ENCODE measurements at places on chromosomes 16 and 17. TPM values are rescaled to one million over a fixed set of nuclear protein-coding genes. Genes with fewer than 3 reads are reported as not detected.

The MYO18A gene
- total RNA-seq, result 28.0 TPM

The NOG gene
- total RNA-seq, result 1.6 TPM

The NAGLU gene
- total RNA-seq, result 26.7 TPM

The PPL gene
- 8.4 TPM for total RNA-seq

The TNK1 gene
- total RNA-seq, result 0.49 TPM

The CHRNE gene
- total RNA-seq, result 0.31 TPM

The MYOCD gene
- total RNA-seq, result 2.2 TPM

The RHBDF1 gene
- total RNA-seq, result 43.6 TPM

The PRSS8 gene
- total RNA-seq, result not detected

The CNTNAP4 gene
- total RNA-seq, result not detected

The MYADML2 gene
- total RNA-seq, result not detected

The FBXW10B gene
- 0.32 TPM for total RNA-seq

The PRDM7 gene
- total RNA-seq, result not detected

The PRR11 gene
- 12.6 TPM for total RNA-seq

The EMP2 gene
- 37.4 TPM for total RNA-seq

The ATPAF2 gene
- total RNA-seq, result 15.5 TPM

The NPIPB9 gene
- 1.5 TPM for total RNA-seq

The KRTAP4-6 gene
- not detected for total RNA-seq

The FAM20A gene
- total RNA-seq, result not detected

The RMI2 gene
- 5.3 TPM for total RNA-seq

The RBFOX1 gene
- total RNA-seq, result not detected

The CDH11 gene
- 15.4 TPM for total RNA-seq

The ACSM5 gene
- 0.44 TPM for total RNA-seq

The ADGRG3 gene
- total RNA-seq, result 1.8 TPM

The HS3ST2 gene
- not detected for total RNA-seq

The SRL gene
- 0.06 TPM for total RNA-seq

The IRX3 gene
- total RNA-seq, result 0.25 TPM

The PMP22 gene
- 20.9 TPM for total RNA-seq

The RNF227 gene
- 3.0 TPM for total RNA-seq

The TEKT5 gene
- not detected for total RNA-seq

The CYBA gene
- 123 TPM for total RNA-seq

The EPN3 gene
- under 0.01 TPM for total RNA-seq

The STX1B gene
- not detected for total RNA-seq

The C1QTNF8 gene
- total RNA-seq, result not detected

The KRTAP4-1 gene
- not detected for total RNA-seq

The CCL8 gene
- total RNA-seq, result 0.16 TPM

The ARL6IP1 gene
- total RNA-seq, result 358 TPM

The FBXL19 gene
- total RNA-seq, result 14.0 TPM

The SALL1 gene
- not detected for total RNA-seq

The TP53TG3B gene
- not detected for total RNA-seq

The KRT40 gene
- not detected for total RNA-seq

The YPEL2 gene
- 127 TPM for total RNA-seq

The RAP1GAP2 gene
- total RNA-seq, result 1.3 TPM

The KRT36 gene
- total RNA-seq, result 0.16 TPM

The LLGL2 gene
- 21.5 TPM for total RNA-seq

The ATXN1L gene
- total RNA-seq, result 22.3 TPM

The EEF2KMT gene
- total RNA-seq, result 5.5 TPM

The LRRC37A gene
- 0.81 TPM for total RNA-seq

The ITGAD gene
- not detected for total RNA-seq

The TLCD1 gene
- total RNA-seq, result 1.3 TPM

The PRR35 gene
- not detected for total RNA-seq

Data from bladder microvascular endothelial cell (primary cell).